ENCODE measurements at places on chromosomes 6 and 20.

- no peak for DNase-seq
Measured at GRCh38 chr6:124319410-124319809, 515.7 kb downstream of the NKAIN2 start.

DNA sequence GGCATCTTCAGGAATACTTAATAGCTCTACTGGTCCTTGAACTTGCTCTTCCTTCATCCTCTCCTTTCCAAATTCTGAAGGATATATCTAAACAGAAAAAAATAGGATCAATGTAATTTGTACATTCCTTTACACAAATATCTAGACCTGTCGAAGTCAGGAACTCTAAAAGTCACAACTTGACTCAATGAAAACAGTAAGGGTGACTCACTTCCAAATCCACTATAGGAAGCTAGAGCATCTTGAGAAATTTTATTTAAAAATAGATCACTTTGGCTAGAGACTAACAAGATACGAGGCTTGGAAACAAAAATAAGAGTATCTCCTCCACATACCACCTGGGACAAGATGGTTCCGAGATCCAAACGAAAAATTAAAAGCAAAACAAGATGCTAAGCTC, 12.2 kb downstream of the ESF1 start:
- DNase-seq = no peak

DNA sequence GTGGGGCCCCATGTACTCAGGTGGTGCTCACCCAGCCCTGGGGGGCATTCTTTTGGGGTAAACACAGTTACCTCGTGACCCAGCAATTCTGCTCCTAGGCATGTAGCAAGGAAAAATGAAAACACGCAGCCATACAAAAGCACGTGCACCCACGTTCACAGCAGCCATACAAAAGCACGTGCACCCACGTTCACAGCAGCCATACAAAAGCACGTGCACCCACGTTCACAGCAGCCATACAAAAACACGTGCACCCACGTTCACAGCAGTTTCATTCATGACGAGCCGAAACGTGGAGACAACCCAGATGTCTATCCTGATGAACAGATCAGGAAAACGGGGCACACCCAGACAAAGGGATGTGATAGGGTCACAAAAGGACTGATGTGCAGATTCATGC, 57.1 kb downstream of the YTHDF1 start:
- no peak for DNase-seq

DNA sequence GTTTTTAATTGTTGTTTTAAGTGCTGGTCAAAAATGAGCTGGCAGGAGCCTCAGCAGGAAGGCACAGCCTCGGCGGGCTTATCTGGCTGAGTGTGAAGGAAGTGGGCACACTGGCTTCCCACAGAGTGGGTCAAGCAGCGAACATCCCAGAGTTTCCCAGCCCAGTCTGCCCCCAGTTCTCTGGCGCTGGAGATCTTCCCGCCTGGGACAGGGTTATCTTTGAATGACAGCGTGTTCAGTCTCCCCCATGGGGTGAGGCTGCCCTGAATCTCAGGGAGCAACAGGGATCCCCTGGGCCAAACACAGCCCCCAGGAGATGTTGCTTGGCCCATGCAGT, 122.2 kb upstream of the PTPN1 start:
- no peak for DNase-seq

DNA sequence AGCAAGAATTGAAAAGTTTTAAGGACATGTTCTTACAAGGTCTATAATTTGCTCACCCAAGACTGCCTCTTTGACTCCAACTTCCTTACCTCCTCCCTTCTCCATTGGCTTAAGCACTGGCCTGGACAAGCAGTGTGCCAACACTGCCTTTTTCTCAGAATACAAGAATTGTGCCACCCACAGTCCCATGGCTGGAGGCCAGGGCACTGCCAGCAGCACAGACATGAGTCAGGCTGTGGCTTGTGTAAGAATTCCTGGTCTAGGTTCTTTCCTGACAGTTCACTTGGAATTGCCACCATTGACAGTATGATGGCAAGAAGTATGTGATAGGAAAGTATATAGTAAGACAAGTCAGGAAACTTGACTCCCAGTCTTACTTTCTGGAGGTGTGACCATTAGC, 202.7 kb upstream of the MARCKS start:
- peak; percentile 93 for DNase-seq

- DNase-seq = no peak
Measured at GRCh38 chr6:10382322-10382721, 32.6 kb downstream of the TFAP2A start.

GRCh38 chr6:48183178-48183577, 72.2 kb upstream of the PTCHD4 start:
- DNase-seq = no peak

- no peak for DNase-seq
Measured at GRCh38 chr6:3398165-3398562, 58.7 kb downstream of the SLC22A23 start.

- DNase-seq = no peak
Measured at GRCh38 chr6:39935241-39935640, 979 bp upstream of the MOCS1 start.

- DNase-seq = no peak
Measured at GRCh38 chr6:37256692-37257319, 766 bp upstream of the TBC1D22B start.

DNA sequence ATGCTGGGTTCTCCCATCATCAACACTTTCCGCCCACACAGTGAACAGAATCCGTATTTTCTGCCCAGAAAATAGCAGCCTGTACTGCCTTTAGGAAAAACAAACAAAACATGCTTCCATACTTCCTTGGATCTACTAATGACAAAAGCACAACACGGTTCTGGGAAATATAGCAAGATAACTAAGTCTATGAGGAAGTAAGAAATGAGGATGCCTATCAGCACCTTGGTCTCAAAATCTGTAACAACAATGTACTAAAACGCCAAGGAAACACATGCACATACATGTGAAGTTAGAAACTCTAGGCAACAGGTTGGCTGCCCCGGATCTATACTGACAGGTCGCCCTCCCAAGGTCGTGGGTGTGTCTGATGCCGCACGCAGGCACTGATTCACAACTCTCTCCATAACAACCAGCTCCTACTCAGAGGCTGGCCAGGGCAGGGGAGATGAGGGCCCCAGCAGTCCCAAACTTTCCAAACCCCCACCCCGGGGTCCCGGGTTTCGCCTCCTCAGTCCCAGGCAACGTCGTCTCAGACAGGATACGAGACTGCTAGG, 710 bp downstream of the BTBD9 start:
- no peak for DNase-seq

GRCh38 chr20:24702501-24703283, 233.3 kb downstream of the SYNDIG1 start:
- no peak for DNase-seq

Measured in epithelial cell of proximal tubule (primary cell).